ENCODE measurements at places on chromosomes 1 and 21.

- no peak for DNase-seq
These were observed 238.1 kb downstream of the KAZN start for GRCh38 chr1:14836426-14837140.

DNA sequence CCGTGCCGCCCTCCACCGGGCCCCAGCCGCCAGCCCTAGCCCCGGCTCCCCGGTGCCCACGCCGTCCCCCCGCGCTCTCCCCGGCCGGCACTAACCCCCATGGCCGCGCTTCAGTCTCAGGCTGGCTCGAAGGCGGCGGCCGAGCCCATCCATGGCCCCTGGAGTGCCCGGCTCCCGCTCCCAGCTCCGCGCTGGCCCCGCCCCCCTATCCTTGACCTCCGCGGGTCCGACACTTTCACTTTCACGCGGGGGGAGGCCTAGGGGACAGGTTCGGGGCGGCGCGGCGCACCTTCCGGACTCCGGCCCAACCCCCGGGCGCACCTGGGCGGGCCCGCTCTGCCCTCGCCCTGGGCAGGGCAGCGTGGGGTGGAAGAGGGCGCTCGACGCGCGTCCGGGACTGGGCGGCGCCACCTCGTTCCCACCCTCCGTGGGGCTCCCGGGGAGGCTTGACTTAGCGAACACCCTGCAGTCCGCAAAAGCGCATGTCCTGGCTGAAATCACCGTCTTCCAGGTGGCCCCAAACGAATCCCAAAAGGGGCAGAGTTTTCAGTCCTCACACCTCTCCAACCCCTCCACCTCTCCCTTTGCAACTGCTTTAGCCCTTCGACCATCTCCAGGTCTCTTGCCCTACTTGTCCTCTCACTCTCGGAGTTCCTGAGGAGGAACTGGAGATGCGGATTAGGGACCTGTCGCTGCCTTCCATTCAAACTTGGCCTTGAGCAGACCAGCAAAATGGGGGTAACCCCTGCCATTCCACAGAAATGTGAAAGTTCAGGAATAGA, 3.9 kb upstream of the DENND2D start:
- DNase-seq = no peak

DNA sequence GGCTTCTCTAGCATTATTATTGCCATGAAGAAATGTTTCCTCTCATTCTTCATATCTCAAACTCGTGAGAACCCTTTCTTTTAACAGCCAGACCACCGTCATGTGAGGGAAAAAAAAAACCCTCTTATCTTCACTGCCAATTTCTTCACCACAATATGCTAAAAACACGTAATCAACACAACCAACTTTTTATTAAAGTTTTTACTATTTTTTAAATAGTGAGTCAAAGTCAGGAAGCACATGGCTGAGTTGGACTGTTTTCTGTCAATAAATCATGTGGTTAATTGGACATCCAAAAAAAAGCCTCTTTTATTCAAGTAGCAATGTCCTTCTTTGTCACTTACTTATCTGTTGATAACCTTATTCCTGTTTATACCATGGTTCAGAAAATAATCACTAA, 55.9 kb upstream of the SAMD13 start:
- DNase-seq = no peak

- no peak for DNase-seq
These were observed 9.7 kb downstream of the KDF1 start for GRCh38 chr1:26950602-26951001.

DNA sequence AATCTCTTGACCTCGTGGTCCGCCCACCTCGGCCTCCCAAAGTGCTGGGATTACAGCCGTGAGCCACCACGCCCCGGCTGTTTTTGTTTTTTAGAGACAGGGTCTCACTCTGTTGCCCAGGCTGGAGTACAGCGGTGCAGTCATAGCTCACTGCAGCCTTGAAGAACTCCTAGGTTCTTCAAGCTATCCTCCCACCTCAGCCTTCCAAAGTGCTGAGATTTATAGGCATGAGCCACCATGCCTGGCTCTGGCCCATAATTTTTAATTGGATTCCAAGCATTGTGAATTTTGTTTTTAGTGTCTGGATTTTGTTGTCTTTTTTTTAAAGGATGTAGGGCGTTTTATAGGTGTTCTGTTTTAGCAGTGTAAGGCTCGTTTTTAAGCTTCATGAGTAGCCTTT, 28.6 kb upstream of the TXLNA start:
- no peak for DNase-seq
